Pancreas (tissue), 10 donors: ENCODE measurements at places on chromosomes 5 and 9.

- peak; percentile 10 for DNase-seq
These were observed 3.9 kb upstream of the MGAT1 start for GRCh38 chr5:180806351-180807011.

GRCh38 chr5:163459462-163459818 lies 462 bp downstream of the NUDCD2 start:
- no peak for DNase-seq

GRCh38 chr5:149487672-149488071 lies 63.6 kb downstream of the CSNK1A1 start:
- no peak for DNase-seq

DNA sequence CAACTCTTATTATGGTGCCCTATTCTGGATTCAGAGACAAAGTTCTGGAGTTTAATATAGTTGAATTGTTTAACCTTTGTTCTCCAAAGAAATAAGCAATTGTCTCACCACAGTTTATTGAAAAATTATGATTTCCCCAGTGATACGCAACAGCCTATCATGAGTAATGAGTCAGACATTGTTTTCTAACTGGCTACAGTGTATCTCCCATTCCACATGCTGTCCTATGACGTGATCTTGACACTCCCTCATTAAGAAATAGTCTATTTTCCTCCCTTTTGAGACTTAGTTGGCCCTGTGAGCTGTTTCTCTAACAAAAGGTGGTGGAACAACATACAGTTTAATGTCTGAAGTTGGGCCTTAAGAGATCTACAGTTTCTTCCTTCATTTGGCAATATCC lies 1290.6 kb upstream of the CDH6 start:
- no peak for DNase-seq

GRCh38 chr5:130280528-130281217 lies 376.4 kb downstream of the CHSY3 start:
- no peak for DNase-seq
